ENCODE measurements at places on chromosomes 1 and 21.

- DNase-seq: no peak
Observed at GRCh38 chr1:203133970-203134725, 6.6 kb downstream of the ADORA1 start.

DNA sequence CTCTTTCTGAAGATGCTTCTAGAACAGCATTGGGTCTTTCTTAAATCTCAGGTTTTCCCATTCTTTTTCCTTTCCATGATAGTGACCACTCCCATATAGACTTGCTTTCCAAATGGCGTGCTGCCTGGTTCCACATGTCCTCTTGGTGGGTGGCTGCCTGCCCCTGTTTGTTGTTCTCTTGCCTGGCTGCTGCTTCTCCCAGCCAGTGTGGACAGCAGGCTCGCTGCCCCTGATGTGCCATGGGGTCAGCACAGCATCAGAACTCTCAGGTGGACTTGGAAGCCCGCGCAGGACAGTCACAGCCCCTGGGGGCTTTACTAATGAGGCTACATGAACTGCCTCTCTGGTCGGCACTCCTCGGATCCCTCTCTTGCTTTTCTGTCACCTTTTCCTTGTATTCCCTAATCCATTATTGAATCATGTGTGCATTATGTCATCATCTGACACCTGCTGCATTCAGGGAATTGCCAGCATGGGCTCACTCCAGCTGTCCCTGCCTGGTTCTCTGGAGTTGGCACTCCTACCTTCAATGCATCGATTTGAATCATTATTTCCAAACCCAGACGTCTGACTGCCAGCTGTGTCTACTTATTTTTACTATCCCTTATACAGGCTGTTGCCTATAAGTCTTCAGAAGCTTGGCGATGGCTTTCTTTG lies 100.5 kb upstream of the COA6 start:
- no peak for DNase-seq

- peak; percentile 38 for DNase-seq
Observed at GRCh38 chr1:90387805-90388204, 329.3 kb downstream of the BARHL2 start.

- no peak for DNase-seq
Observed at GRCh38 chr1:26570287-26570686, 40.7 kb downstream of the RPS6KA1 start.

DNA sequence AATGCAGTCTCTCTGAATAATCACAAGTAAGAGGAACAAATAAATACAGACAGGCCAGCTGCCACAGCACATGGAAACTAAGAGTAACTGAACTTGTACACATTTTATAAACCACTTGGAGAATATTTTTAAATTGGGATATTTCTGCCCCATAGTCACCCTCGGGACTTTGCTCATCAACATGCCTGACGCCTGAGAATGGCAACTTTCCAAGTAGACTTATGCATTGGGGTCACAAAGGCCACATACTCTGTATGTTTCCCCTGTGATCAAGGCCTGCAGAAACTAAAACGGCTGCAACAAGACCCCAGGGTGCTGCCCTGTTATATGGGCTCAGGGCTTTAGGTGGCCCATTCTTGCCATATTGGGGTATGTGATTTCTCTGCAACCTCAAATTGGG lies 38.3 kb upstream of the GJA5 start:
- no peak for DNase-seq

DNA sequence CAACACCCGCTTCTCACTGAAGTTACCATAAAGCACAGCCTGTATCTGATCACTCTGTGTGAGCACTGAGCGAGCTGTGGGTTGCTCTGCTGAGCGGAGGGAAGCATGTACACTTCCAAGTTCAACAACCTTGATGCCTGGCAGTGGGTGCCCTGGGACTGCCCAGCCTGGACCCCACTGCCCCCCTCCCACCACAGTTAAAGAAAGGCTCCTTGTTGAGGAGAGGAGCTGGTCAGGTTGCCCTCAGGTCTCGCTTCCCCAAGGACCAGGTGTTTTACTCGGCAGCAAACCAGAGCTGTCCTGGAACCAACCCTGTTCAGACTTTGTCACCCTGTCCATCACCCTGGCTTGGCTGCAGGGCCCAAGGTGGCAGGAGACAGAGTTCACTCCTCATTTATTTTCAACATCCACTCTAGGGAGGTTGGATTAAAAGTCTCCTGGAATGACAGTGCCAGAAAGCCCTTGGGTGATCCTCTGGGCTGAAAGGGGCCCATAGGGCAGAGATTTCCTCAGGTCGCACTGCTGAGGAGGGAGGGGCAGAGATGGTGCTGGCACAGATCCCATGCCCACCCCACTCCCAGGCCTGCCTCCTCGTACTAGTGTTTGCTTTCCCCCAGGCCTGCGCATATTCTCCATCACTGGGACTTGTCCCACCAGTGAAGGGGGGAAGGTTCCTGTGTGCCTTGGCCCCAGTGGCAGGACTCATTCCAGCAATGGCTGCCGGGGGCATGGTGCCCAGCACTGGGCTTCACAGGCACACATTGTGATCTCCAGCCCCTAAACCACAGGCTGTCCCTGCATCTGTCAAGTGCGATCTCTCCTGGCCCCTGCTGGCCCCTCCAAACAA lies 101.7 kb downstream of the TRABD2B start:
- DNase-seq: peak; percentile 65

DNA sequence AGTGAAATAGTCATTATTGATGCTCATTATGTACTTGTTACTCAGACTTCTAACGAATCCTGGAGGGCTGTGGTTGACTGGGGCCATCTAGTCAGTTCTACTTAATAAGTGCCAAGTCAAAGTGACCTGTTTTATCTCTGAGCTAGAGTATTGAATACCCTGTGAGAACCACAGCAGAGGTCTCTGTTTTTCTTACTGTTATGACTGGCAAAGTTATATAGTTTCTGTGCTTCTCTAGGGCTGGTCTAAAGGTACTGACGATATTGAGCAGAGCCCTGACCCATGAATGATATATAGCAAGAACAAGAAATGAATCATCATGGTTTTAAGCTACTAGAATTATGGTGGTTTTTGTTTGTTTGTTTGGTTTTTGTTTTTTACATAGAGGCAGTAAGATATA lies 555.8 kb downstream of the PLA2G4A start:
- DNase-seq: no peak

GRCh38 chr1:110076789-110077500 lies 6.5 kb upstream of the ALX3 start:
- DNase-seq: no peak

DNA sequence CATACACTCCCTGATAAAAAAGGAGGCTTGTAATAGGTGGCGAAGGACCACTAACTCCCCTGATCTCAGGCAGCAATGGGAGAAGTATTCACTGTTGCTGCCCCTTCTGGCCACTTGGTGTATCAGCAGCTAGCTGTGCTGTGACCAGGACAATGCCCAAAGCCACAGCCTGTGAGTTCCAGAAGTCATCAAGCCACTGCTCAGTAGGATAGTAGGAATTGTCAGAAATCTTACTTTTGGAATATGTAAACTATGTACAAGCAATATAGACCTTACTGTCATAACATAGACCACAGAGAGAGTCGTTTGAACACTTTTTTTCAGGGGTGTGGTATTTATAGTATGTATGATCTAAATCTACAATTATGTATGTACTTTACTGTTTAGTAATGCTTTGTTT lies 248.3 kb upstream of the CAMK1G start:
- no peak for DNase-seq

- no peak for DNase-seq
Observed at GRCh38 chr1:246641394-246641793, 75.1 kb downstream of the CNST start.

DNA sequence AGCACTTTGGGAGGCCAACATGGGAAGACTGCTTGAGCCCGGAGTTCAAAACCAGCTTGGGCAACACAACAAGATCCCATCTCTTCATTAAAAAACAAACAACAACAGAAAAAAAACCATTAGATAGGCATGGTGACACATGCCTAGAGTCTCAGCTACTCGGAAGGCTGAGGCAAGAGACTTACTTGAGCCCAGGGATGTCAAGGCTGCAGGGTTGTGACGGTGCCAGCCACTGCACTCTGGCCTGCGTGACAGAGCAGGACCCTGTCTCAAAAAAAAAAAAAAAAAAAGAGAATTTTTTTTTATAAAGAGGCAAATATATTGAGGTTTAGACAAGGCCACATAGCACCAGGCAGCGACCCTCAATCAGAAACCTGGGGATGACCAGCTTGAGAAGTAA lies 62.7 kb downstream of the HSF2BP start:
- DNase-seq: no peak

GRCh38 chr1:58144698-58145270 lies 401.7 kb downstream of the OMA1 start:
- no peak for DNase-seq

- no peak for DNase-seq
Observed at GRCh38 chr1:219062161-219062560, 111.5 kb upstream of the LYPLAL1 start.

- no peak for DNase-seq
Observed at GRCh38 chr1:147486876-147487656, 54.2 kb upstream of the BCL9 start.

GRCh38 chr1:58905628-58906221 lies 121.9 kb upstream of the JUN start:
- no peak for DNase-seq

- DNase-seq: no peak
Observed at GRCh38 chr1:204292740-204293139, 67.0 kb downstream of the PLEKHA6 start.

- no peak for DNase-seq
Observed at GRCh38 chr1:214476229-214476985, 75.0 kb downstream of the PTPN14 start.

DNA sequence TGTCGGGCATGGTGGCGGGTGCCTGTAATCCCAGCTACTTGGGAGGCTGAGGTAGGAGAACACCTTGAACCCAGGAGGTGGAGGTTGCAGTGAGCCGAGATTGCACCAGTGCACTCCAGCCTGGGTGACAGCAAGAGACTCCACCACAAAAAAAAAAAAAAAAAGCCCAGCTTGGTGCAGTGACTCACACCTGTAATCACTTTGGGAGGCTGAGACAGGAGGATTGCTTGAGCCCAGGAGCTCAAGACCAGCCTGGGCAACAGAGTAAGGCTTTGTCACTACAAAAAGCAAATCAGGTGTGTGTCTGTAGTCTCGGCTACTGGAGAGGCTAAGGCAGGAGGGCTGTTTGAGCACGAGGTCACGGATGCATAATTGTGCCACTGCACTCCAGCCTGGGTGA lies 5.0 kb upstream of the H6PD start:
- no peak for DNase-seq

- no peak for DNase-seq
Observed at GRCh38 chr21:29892379-29892778, 47.4 kb downstream of the GRIK1 start.

- no peak for DNase-seq
Observed at GRCh38 chr1:75725266-75725665, 757 bp downstream of the ACADM start.

GRCh38 chr1:183840140-183840539 lies 35.2 kb downstream of the RGL1 start:
- no peak for DNase-seq

All from femur (tissue), 1 donor.